Panc1 (cell line): ENCODE measurements at places on chromosomes 1 and 21. TPM values are rescaled to one million over a fixed set of nuclear protein-coding genes. Genes with fewer than 3 reads are reported as not detected.

GRCh38 chr1:83511146-83511726, 487.7 kb downstream of the TTLL7 start:
- H3K4me3 ChIP-seq, result no peak overlapping the region
- no peak overlapping the region for H3K27ac ChIP-seq
- no peaks in the 10 kb centered on the region for H3K36me3 ChIP-seq
- H3K4me1 ChIP-seq, result no peaks in the 10 kb centered on the region
- no peaks in the 10 kb centered on the region for H3K27me3 ChIP-seq

DNA sequence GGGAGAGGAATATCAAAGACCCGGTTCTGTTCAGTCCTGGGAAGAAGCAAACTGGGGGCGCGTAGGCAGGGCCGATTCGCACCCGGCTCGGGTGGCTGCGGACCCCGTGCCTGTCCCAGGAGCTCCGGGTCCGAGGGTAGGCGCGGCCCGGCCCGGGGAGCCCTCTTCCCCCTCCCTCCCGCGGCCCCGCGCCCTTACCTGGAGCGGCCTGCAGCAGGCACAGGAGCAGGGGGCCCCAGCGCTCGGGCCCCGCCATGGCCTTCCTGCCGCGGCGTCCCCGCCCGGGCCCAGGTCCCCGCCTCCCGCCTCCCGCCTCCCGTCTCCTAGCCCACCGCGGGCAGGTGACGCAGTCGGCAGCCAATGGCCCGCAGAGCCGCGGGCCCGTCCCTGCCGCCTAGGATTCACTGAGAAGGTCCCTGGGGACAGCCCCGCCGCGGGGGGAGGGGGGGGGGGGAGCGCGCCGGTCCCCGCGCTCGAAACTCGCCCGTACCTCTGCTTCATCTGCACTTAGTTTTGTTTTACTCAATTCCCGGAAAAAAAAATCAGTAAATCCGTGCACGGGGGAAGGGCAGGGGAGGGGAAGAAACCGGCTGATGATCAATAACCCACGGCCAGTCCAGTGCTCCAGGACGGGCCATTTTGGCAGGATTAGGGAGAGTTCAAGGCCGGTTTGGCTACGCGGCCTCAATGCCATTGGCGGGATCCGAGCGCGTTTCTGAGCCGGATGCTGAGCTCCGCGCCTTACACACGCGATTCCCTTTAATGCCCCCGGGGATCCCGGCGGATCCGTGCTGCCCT, at the start of gene IFNLR1:
Gene IFNLR1 (minus strand): TSS at position 297 of the 798 bp plus-strand sequence. CDS start 41 bp downstream, at position 256.
- peak within 1 kb of the TSS; percentile 35; the same call in 1 of the 2 replicates for H3K27ac ChIP-seq
- DNase-seq, result no peak
- H3K36me3 ChIP-seq, result no peaks in the 10 kb centered on the region

The SH3D21 gene
- 18.9 TPM for total RNA-seq

DNA sequence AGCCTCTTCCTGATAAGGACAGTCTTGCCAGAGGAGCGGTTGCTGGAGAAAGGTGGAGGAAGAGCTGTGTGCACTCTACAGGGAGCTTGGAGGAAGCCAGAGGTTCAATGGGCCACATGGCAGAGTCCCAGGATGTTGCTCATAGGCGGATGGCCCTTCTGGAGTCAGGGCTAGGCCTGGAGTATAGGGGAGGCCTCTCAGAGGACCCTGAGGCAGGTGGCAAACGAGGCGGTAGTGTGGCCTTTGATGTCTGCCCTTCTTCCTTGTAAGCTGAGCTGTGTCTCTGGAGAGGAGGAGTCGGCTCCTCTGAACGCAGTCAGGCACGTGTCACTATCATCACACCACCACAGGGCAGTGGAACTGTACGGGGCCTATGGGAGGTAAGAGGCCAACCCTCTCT, 8.6 kb downstream of the PKP1 start:
- H3K27me3 ChIP-seq, result peaks cover 8% of the 10 kb centered on the region
- no peaks in the 10 kb centered on the region for H3K36me3 ChIP-seq
- no peak overlapping the region for H3K4me3 ChIP-seq
- H3K27ac ChIP-seq, result no peak overlapping the region

GRCh38 chr21:35988416-35989137, 71.7 kb downstream of the SETD4 start:
- no peak overlapping the region for H3K4me3 ChIP-seq
- no peaks in the 10 kb centered on the region for H3K36me3 ChIP-seq
- no peak overlapping the region for H3K27ac ChIP-seq
- no peak for DNase-seq
- no peaks in the 10 kb centered on the region; the same call in 1 of the 2 replicates for H3K27me3 ChIP-seq

DNA sequence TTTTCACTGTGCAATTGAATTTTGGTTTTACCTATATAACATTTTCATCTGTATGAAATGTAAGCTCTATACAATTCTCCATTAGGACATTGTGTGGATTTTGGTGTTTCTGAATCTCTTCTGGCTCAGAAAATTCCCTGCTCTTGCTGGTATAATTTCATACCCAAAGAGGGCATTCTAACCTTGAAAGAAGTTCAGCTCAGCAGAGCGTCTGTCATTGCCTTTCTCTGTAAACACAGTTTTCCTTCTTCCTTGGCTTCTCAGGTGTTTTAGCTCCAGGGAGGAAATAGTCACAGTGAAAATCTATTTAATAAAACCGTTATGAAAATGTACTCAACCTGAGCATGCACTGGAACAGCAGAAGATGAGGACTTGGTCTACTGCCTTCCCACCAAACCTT, 16.0 kb downstream of the DISC1 start:
- H3K27me3 ChIP-seq, result no peaks in the 10 kb centered on the region
- no peaks in the 10 kb centered on the region for H3K36me3 ChIP-seq
- no peak overlapping the region for H3K27ac ChIP-seq
- H3K4me3 ChIP-seq, result no peak overlapping the region
- no peaks in the 10 kb centered on the region for H3K4me1 ChIP-seq
- DNase-seq, result no peak

The CNST gene
- total RNA-seq, result 18.5 TPM

The OLFML3 gene
- total RNA-seq, result 0.15 TPM

- no peaks in the 10 kb centered on the region for H3K36me3 ChIP-seq
- H3K27me3 ChIP-seq, result no peaks in the 10 kb centered on the region
- no peak for DNase-seq
- H3K4me3 ChIP-seq, result no peak overlapping the region
- no peak overlapping the region for H3K27ac ChIP-seq
- no peaks in the 10 kb centered on the region for H3K4me1 ChIP-seq
These were observed 647.9 kb downstream of the PLA2G4A start for GRCh38 chr1:187476671-187477070.

DNA sequence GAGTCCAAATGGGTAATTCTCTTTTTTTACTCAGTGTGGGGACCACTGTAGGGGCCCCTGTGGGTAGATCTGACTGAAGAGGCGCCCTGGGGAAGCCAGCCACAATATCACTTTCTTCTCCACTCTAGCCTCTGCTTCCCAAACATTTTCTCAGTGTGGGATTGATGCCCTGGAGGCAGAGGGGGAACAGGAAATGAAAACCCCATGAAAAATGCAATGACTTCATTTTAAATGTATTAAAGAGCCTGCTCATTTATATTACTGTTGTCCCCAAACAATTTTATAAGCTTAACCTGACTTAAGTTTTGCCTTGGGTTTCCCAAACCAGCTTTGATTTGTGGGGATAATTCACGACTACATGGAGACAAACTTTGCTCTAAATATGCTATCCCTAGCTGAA, 181.9 kb downstream of the C1orf94 start:
- H3K27ac ChIP-seq, result no peak overlapping the region
- H3K4me1 ChIP-seq, result no peaks in the 10 kb centered on the region
- no peak for DNase-seq
- H3K4me3 ChIP-seq, result no peak overlapping the region
- H3K27me3 ChIP-seq, result no peaks in the 10 kb centered on the region; the same call in 1 of the 2 replicates
